Heart right ventricle (tissue), 16 donors: ENCODE measurements at places on chromosomes 16 and 17.

- H3K4me3 ChIP-seq = no peak overlapping the region
- no peaks in the 10 kb centered on the region for H3K27me3 ChIP-seq
- no peak for DNase-seq
- H3K4me1 ChIP-seq = peaks cover 7% of the 10 kb centered on the region
These were observed 56.2 kb downstream of the PRMT7 start for GRCh38 chr16:68367030-68367429.

GRCh38 chr16:11212798-11213196, 43.2 kb downstream of the SOCS1 start:
- no peaks in the 10 kb centered on the region for H3K36me3 ChIP-seq
- no peak overlapping the region for H3K4me3 ChIP-seq
- no peak overlapping the region for H3K27ac ChIP-seq
- peaks cover 5% of the 10 kb centered on the region for H3K27me3 ChIP-seq
- H3K4me1 ChIP-seq = no peaks in the 10 kb centered on the region

- H3K27me3 ChIP-seq = no peaks in the 10 kb centered on the region
- no peak for DNase-seq
- H3K4me1 ChIP-seq = peaks cover 15% of the 10 kb centered on the region
- no peak overlapping the region for H3K27ac ChIP-seq
- H3K36me3 ChIP-seq = no peaks in the 10 kb centered on the region
These were observed 6.8 kb downstream of the KRT37 start for GRCh38 chr17:41417576-41418015.

DNA sequence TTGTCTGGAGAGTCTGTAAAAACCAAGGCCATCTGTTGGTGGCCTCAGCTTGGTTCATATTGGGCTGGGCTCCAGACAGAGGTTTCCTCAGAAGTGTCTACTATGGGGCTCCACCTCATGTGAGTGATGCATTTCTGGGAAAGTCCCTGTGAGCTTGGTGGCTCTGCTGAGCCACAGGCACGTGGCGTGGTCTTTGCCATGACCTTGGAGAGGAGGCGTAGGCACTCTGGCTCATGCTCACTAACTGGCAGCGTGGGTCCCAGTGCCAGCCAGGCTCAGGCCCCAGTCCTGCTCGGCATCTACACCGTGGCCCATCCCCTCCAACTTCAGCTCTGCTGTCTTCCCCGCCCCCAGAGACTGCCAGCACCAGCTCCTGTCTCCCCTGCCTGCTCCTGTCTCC, 10.7 kb upstream of the SMTNL2 start:
- H3K27me3 ChIP-seq = no peaks in the 10 kb centered on the region
- no peaks in the 10 kb centered on the region for H3K36me3 ChIP-seq
- H3K27ac ChIP-seq = peak overlapping the region; percentile 46

DNA sequence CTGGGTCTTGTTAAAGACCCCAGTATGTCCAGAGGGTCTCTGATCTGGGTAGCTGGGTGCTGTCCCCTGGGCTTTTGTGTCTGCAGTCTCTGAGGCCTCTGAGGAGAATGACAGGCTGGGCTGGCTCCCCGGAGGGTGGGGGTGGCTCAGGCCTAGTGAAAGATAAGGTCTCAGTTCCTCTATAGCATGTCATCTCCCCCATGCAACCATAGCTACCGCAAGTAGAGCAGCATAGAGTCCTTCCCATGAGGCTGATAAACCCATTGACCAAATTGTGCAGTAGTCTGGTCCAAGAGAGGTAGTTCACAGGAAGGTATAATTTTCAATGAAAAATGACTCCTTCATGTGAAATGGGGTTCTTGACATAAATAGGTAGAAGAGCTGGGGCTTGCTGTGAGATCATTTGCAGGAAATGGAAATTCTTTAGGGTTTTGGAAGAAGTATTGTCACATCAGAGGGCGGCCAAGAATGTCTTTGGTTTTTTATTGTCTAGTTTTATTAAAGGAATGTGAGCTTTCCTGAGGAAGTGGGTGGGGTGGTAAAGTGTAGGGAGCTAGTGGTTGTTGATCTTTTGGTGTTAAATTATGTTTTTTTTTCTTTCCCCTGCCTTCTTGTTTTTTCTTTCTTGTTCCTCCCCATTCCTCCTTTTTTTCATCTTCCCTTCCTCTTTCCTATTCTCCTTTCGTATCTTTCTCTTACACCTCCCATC, 21.0 kb downstream of the SLC7A6OS start:
- H3K36me3 ChIP-seq = peaks cover 73% of the 10 kb centered on the region
- no peaks in the 10 kb centered on the region for H3K27me3 ChIP-seq
- H3K4me3 ChIP-seq = no peak overlapping the region
- no peak for DNase-seq
- peak overlapping the region; percentile 71 for H3K27ac ChIP-seq

DNA sequence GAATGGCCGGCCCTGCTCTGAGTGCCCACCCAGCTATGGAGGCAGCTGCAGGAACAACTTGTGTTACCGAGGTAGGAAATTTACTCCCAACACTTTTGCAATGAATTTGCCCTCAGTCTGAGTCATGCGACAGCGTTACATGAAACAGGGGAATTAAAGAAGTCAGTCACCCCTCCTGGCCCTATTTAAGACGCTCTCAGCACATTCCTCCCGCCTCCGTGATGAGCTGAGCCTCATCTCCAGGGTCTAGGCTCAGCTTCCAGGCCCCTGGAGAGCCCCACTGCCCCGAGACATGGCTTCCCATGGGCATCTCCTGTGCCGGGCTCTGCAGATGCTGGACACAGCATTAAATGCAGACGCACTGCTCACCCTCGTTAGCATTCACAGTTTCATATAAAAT, 35.0 kb downstream of the CRISPLD2 start:
- no peak overlapping the region for H3K4me3 ChIP-seq
- no peaks in the 10 kb centered on the region for H3K4me1 ChIP-seq
- no peak for DNase-seq
- H3K27ac ChIP-seq = no peak overlapping the region
- H3K27me3 ChIP-seq = no peaks in the 10 kb centered on the region
- no peaks in the 10 kb centered on the region for H3K36me3 ChIP-seq

- peaks cover 41% of the 10 kb centered on the region for H3K4me1 ChIP-seq
- DNase-seq = peak; percentile 55
- peak overlapping the region; percentile 92 for H3K27ac ChIP-seq
- H3K27me3 ChIP-seq = no peaks in the 10 kb centered on the region
- H3K36me3 ChIP-seq = no peaks in the 10 kb centered on the region
These were observed 769 bp downstream of the TMEM88 start for GRCh38 chr17:7855660-7856010.

DNA sequence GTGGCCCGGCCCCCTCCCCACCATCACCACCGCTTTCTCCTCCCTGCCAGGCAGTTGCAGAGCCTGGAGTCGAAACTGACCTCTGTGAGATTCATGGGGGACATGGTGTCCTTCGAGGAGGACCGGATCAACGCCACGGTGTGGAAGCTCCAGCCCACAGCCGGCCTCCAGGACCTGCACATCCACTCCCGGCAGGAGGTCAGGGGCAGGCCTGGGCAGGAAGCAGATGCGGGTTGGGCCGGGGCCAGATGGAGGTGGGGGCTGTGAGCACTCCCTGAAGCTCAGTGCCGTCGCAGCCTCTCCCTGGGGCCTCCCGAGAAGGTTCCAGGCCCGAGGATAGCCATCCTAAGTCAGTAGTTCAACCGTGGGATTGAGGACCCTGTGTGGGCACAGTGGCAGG, 14.2 kb upstream of the ADGRG3 start:
- peaks cover 12% of the 10 kb centered on the region for H3K4me1 ChIP-seq
- no peaks in the 10 kb centered on the region for H3K36me3 ChIP-seq
- no peak for DNase-seq
- H3K27me3 ChIP-seq = no peaks in the 10 kb centered on the region

GRCh38 chr17:58006560-58006923, 504 bp downstream of the SRSF1 start:
- DNase-seq = peak; percentile 82
- H3K27me3 ChIP-seq = no peaks in the 10 kb centered on the region
- H3K27ac ChIP-seq = peak overlapping the region; percentile 99
- peaks cover 6% of the 10 kb centered on the region for H3K36me3 ChIP-seq
- H3K4me1 ChIP-seq = peaks cover 54% of the 10 kb centered on the region

- peaks cover 75% of the 10 kb centered on the region for H3K27me3 ChIP-seq
- H3K4me1 ChIP-seq = peaks cover 35% of the 10 kb centered on the region
- no peak overlapping the region for H3K4me3 ChIP-seq
- DNase-seq = no peak
- H3K36me3 ChIP-seq = no peaks in the 10 kb centered on the region
These were observed 4.5 kb upstream of the CA4 start for GRCh38 chr17:60145006-60145935.

DNA sequence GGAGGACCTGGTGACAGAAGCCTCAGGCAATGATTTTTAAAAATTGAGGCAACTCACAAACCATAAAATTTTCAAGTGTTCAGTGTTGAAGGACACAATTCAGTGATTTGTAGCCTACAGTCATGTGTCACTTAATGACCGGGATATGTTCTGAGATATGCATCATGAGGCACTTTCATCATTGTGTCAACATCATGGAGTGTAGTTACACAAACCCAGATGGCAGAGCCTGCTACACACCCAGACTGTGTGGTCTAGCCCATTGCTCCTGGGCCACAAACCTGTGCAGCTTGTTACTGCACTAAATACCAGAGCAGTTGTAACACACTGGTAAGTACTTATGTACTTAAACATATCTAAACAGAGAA, 1.6 kb downstream of the PRSS41 start:
- H3K4me1 ChIP-seq = no peaks in the 10 kb centered on the region
- no peaks in the 10 kb centered on the region for H3K36me3 ChIP-seq
- DNase-seq = no peak
- H3K4me3 ChIP-seq = no peak overlapping the region
- peaks cover 21% of the 10 kb centered on the region for H3K27me3 ChIP-seq
- H3K27ac ChIP-seq = no peak overlapping the region

- DNase-seq = no peak
- no peaks in the 10 kb centered on the region for H3K27me3 ChIP-seq
- no peaks in the 10 kb centered on the region for H3K4me1 ChIP-seq
- no peak overlapping the region for H3K4me3 ChIP-seq
- H3K27ac ChIP-seq = no peak overlapping the region
- H3K36me3 ChIP-seq = no peaks in the 10 kb centered on the region
These were observed 69.9 kb upstream of the CNTNAP4 start for GRCh38 chr16:76207270-76207669.

- no peaks in the 10 kb centered on the region for H3K27me3 ChIP-seq
- peaks cover 34% of the 10 kb centered on the region for H3K4me1 ChIP-seq
- DNase-seq = no peak
These were observed 1.3 kb upstream of the HERPUD1 start for GRCh38 chr16:56930486-56931270.

GRCh38 chr16:86344586-86344871, 165.8 kb upstream of the FOXF1 start:
- H3K4me3 ChIP-seq = no peak overlapping the region
- no peaks in the 10 kb centered on the region for H3K36me3 ChIP-seq
- H3K27ac ChIP-seq = no peak overlapping the region
- H3K4me1 ChIP-seq = no peaks in the 10 kb centered on the region
- no peak for DNase-seq

DNA sequence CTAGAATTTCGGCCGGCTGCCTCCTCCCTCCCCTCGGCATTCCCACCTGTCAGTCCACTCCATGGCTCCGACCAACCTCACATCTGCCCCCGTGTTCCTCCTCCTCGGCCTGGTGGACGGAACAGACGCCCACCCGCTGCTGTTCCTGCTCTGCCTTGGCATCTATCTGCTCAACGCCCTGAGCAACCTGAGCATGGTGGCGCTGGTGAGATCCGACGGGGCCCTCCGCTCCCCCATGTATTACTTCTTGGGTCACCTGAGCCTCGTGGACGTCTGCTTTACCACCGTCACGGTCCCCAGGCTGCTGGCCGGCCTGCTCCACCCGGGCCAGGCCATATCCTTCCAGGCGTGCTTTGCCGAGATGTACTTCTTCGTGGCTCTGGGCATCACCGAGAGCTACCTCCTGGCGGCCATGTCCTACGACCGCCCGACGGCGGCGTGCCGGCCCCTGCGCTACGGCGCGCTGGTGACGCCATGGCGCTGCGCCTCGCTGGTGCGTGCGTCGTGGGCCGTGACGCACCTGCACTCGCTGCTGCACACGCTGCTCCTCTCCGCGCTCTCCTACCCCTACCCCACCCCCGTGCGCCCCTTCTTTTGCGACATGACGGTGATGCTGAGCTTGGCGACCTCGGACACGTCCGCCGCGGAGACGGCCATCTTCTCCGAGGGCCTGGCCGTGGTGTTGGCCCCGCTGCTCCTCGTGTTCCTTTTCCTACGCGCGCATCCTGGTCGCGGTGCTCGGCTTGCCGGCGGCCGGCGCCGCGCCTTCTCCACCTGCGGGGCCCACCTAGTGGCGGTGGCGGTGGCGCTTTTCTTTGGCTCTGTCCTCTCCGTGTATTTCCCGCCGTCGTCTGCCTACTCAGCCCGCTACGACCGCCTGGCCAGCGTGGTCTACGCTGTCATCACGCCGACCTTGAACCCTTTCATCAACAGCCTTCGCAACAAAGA, at the start of gene OR3A2:
Gene OR3A2 (minus strand): TSS at position 440 of the 948 bp plus-strand sequence.
- no peaks in the 10 kb centered on the region for H3K4me1 ChIP-seq
- no peak within 1 kb of the TSS for H3K27ac ChIP-seq
- DNase-seq = no peak

GRCh38 chr16:74736531-74737157, 36.0 kb upstream of the MLKL start:
- H3K4me1 ChIP-seq = no peaks in the 10 kb centered on the region
- H3K27me3 ChIP-seq = no peaks in the 10 kb centered on the region
- H3K4me3 ChIP-seq = no peak overlapping the region

DNA sequence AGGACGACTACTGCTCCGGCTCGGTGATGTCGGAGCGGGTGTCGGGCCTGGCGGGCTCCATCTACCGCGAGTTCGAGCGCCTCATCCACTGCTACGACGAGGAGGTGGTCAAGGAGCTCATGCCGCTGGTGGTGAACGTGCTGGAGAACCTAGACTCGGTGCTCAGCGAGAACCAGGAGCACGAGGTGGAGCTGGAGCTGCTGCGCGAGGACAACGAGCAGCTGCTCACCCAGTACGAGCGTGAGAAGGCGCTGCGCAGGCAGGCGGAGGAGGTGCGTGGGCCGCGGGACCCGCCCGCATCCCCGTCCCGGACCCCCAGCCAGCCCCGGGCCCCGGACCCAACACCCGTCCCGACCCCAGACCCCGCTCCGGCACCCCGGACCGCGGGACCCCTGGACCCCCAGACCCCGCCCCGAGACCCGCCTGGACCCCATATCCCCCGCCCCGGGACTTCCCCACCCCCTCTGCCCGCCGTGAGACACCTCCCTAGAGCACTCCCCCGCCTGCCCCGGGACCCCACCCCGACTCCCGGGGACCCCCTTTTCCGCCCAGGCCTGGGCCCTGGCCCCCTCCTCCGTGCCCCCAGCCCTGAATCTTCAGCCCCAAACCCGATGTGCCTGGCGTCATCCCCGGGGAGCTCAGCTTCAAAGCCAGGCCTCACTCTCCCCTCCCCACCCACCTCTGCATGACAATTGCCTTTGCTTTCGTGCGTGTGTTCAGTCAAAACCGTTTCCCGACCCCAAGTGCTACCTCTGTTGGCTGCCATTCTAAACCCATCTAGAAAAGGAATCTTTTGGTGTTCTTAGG, 594 bp downstream of the MAPK8IP3 start:
- H3K4me3 ChIP-seq = peak overlapping the region; percentile 89
- H3K27me3 ChIP-seq = no peaks in the 10 kb centered on the region
- peak overlapping the region; percentile 95 for H3K27ac ChIP-seq
- DNase-seq = no peak
- H3K36me3 ChIP-seq = peaks cover 15% of the 10 kb centered on the region
